NCI-H187 (cell line): ENCODE measurements at places on chromosomes 7 and 10.
A peak's percentile ranks its signal among the peaks of the same experiment; 100 is the strongest.

- no peak for DNase-seq
These were observed 8.1 kb downstream of the STK32C start for GRCh38 chr10:132299371-132300336.

- no peak for DNase-seq
These were observed 280.2 kb downstream of the GRID1 start for GRCh38 chr10:86086418-86086817.

- no peak for DNase-seq
These were observed 2.4 kb downstream of the ARMC10 start for GRCh38 chr7:103077318-103077717.

- DNase-seq, result no peak
These were observed 558 bp upstream of the ABCC2 start for GRCh38 chr10:99781734-99782429.

- DNase-seq, result no peak
These were observed 3.9 kb downstream of the COG5 start for GRCh38 chr7:107559864-107560263.

DNA sequence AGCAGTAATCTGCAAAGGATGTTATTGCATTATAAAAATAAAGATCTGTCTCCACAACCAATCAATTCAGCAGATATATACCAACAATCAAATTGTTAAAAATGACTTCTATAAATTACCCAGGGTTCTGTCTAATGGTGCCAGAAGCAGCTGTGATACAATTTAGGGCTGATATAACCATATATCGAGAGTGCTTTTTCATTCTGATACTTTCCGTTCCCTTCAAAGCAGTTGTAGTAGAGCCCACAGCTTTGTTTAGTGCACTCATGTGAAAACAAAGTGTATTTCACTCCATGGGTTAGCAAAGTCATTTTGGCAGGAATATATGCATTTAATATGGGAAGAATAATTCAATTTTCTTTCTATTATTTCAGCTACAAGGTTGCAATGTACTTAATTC, 83.1 kb upstream of the CHCHD3 start:
- no peak for DNase-seq

- DNase-seq, result no peak
These were observed 8.8 kb upstream of the AFAP1L2 start for GRCh38 chr10:114412907-114413797.

DNA sequence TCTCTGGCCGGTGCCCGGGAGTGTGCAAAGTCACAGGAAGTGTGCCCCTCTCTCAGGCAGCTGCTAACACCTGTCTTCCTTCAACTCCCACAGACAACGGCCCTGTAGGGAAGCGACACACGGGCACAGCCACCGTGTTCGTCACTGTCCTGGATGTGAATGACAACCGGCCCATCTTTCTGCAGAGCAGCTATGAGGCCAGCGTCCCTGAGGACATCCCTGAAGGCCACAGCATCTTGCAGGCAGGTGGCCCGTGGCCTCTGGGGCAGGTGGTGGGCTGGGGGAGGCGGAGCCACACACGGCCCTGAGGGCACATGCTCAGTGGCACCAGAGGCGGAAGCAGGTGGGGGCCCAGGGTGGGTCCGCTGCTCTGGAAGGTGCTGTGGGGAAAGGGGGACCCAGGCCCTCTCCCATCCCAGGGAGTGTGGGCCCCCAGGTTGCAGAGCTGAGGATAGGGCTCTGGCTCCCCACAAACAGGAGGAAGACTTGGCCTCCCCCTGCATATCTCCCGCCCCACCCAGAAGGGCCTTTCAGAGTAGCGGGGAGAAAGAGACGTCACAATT, 6.9 kb downstream of the C10orf105 start:
- DNase-seq, result no peak

DNA sequence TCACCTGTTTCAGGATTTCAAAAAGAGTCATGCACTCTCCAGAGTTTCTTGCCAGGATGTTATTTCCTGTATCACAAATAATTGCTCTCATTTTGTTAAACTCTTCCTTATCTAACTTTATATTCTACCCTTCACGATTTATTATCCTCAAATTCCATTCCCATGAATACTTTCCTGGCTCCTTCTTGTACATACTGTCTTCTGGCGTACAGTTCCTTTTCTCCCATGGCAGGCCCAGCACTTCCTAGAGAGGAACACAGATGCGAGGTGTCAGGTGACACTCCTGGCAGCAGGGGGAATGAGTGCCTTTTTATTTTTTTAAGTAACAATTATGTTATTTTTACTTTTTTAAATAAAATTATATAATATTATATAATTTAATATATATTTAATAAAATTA, 411.9 kb downstream of the TFEC start:
- DNase-seq, result no peak

- DNase-seq, result no peak
These were observed 85.1 kb downstream of the FAM204A start for GRCh38 chr10:118256825-118257570.

DNA sequence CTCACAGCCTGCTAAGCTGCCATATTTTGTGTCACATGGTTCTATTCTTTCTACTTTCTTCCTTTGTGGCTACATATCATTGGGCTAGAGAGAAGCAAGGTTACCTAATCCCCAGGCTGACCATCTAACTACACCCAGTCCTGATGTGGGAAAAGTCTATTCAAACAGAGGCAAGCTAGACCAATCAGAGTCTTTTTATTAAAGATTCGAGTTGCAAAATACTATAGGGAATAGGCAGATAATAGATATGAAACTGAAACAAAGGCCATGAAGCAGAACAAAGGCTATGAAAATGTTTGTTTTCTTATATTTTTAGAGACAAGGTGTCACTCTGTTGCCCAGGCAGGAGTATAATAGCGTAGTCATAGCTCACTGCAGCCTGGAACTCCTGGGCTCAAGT, 36.7 kb downstream of the MTERF1 start:
- no peak for DNase-seq

DNA sequence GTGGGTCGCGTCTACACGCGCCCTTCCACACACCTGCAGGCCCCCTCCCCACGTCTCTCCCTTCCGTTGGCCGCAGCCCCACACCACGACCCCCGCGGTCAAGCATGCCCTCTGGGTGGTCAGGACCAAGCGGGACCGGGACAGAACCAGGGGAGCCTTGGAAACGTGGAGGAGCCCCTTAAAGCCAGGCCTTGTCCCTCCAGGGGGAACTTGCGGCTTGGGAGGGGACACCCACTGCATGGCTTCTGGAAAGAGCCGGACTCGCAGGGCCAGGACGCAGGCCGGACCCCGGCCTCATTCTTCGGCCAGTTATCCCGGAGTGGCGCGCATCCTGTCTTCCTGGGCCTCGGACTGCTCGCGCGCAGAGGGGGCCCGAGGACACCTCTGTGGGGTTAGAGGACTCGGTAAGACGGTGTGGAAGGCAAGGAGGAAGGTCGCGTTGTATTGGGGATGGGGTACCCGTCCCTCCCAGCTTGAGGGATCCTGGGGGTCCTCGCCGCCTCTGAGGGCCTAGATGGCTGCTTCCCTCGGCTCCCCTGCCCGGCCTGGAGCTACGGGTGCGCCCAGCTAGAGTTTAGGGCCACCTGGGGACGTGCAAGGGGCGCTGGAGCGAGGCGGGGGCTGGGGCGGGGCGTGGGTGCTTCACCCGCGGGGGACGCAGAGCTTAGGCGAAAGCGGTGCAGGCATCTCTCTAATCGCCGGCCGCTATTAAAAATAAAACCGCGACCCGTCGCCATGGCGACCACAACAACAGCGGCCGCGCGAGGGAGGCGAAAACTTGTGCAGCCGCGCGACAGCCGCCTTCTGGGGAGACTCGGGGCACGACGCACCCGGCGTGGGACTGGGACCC, 1.8 kb upstream of the PDGFA start:
- DNase-seq, result no peak

DNA sequence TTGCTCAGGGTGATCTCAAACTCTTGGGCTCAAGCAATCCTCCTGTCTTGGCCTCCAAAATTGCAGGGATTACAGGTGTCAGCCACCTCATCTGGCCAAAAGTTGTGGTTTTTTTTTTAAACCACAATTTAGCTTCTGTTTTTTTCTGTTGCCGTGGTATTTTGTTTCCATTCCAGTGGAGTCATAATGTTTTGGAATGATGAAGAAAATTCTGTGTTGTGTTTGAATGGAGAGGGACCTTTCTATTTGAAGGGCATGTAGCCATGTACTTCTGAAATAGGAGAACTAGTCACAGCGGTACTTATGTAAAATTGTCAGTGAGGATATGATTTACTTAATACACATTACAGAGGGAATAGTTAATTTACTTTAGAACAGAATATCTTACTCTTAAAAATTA, 201.3 kb downstream of the ARL4A start:
- DNase-seq, result no peak

DNA sequence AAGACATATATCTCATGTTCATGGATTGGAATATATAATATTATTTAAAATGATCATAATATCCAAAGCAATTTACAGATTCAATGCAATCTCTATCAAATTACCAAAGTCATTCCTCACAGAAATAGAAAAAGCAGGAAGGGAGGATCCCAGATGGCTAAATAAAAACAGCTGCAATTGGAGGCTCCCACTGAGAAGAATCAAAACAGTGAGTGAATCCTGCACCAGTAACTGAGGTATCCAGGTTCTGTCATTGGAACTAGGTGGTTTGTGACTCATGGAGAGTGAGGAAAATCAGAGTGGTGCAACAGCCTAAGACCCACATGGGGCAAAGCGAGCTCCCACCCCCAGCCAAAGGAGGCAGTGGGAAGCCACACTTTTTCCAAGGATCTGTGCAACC, 128.4 kb downstream of the MTERF1 start:
- no peak for DNase-seq

DNA sequence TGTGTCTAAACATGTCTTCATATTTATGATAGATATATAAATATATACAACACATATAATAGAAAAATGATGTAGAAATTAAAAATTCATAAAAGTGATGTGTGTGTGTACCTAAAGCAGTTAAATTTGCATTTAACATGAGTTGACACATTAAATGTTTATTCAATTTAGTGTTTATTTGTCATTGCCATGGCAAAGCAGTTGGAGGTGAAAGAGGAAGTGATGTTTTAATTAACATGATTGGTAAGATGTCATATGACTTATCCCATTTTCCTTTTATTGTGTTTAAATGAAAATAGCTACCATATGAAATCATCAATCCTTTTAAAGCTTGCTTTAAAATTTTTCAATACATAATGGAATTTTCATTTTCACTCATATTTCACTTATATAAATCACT, 452.6 kb downstream of the SUGCT start:
- DNase-seq, result no peak

DNA sequence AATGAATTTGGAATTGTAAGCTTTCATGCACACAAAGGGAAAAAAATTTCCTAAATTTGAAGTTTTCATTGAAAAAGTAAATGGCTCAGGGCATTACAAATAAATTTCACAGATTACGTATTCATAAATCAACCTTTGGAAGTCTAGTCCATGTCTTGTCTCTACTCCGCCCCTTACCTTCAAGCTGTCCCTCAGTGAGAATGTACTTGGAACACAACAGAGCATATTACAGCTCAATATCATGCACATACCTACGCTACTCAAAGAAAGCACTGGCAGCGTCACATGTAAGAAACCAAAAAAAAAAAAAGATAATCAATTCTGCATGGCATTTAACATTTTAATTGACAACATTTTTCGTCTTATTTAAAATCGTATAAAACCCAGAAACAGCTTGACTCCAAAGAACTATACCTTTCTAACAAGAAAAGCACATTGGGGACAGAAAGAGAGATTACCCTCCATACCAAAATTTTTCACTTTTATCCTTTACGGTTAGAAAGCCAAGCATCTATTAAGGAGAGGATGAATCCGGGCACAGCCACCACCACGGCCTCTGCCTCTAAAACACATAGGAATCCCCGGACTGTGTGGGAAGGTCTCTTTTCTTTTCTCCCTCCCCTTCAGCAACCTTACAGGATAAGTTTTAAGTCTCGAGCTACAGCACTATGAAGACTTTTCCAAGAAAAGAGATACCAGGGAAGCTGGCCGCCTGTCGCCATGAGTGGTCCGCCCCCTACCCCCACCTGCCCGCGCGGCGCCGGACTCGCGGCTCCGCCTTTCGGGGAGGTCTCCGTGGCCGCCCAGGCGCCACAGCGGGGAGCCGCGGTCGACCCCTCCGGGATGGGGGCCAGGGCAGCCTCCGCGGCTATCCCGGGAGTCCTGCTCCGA, 1.1 kb downstream of the JMJD1C start:
- peak; percentile 15 for DNase-seq

DNA sequence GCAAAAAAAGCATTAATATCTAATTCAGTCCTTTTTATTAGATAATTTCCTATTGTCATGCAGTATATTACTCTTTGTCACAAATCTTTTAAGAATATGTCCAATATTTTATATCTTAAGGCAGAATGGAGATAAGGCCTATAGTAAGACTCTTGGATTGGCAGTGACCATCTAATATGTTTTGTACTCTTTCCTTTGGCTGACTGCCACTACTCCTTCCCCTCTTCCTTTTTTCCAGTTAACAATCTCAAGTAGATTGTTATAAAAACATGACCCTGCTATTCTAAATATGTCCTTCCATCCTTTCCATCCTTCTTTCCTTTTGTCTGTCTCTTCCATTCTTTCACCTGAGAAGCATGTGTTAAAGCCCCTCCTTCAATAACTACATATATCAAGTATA, 92.8 kb upstream of the TMEM168 start:
- DNase-seq, result no peak

DNA sequence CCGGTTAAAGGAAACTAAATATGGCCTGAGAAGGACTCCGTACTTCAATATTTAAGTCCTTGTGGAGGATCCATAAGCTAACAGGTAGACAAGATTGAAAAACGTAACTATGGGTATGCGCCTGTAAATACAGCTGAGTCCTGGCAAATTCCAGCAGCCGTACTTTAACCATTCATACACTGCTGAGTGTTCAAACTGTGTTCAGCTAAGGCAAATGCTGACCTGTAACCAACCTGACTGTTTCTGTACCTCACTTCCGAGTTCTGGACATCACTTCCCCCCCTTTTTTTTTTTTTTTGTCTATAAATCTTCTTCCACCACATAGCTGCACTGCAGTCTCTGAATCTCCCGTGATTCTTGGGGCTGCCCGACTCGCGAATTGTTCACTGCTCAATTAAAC, 69.1 kb downstream of the SRPK2 start:
- DNase-seq, result no peak

DNA sequence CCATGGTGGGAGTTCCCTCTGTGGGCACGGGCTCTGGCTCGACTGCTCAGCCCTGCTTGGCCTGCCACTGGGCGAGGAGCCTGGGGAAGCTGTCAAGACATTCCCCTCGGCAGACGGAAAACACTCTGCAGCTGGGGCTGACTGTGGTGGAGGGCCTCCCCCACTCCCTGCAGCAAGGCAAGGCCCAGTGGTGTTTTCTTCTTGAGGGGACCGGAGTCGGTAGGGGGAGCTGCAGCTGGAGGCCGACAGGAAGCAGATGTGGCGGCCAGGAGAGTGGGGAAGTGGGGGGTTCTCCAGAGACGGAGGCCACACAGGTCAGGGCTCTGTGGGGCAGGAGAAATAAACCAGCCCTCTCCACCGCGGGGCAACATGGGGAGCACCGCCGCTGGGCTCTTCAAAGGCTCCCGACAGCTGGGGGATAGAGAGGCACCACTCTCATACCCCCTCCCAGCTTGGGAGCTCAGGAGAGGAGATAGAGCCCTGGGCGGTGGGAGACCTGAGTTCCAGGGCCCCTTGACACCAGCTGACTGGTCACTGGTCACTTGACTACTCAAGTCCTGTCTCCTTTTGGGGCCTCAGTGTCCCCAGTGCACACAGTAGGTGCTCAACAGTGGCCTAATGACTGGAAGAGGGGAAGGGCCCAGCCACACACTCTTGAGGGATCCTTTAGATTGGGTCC, 43.4 kb downstream of the PPIF start:
- no peak for DNase-seq
